Stimulated activated CD8-positive, alpha-beta memory T cell treated with anti-CD3 and anti-CD28 coated beads, Interleukin-4, amount 100 ng/mL, for 1 hour (primary cell): ENCODE measurements at places on chromosomes 16 and 17.
A peak's percentile ranks its signal among the peaks of the same experiment; 100 is the strongest.

GRCh38 chr17:68601565-68602288 lies 560 bp upstream of the FAM20A start:
- DNase-seq = no peak

DNA sequence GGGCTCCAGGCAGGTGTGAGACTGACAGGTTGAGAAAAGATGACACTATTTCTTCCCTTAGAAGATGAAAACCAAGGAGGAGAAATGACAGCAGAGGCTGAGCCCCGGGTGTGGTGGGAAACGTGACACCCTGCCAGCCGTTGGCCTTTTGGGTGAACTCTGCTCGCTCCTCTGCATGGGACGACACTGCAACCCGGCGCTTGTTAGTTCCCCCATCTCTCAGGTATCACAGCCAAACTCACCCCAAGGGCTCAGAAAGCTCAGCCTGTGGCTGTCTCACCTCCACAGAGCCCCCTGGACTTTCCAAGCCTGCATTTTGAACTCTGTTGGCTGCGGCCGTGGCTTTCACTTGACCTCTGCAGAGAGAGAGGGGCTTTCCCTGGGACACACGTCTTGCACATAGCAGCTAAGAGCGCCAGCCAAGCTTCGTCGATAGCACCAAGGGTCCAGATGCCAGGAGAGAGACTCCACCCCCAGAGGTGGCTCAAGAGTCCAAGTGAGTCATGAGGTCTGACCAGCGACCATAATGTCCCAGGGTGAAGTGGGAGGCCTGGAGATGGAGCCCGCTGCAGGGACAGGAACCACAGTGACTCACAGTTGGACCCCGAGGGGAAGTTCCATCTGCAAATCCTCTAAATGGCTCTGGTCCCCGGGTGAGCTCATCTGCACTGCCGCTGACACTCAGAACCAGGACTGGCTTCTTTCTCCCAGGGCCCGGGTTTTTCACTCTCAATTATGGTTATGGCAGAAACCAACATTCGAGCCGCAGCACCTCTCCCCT lies 301.9 kb downstream of the SOX9 start:
- no peak for DNase-seq

GRCh38 chr17:50076591-50077235 lies 18.4 kb upstream of the PDK2 start:
- DNase-seq = no peak

DNA sequence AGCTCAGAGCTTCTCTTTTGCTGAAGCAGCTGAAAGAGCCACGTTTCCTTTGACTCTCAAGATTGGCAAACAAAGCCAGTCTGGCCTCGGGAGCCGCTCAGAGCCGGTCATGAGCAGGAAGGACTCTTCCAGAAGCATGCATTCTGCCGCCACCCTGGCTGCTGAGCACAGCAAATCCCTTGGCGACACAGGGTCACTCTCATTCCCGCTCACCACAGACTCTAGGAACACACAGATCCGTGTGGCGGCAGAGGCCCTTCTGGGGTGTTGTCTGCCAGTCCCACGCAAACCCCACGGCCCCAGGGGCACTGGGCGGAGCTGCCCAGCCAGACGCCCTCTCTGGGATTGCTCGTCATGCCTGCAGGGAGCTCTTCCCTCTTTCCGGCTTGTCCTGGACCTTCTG lies 157.0 kb downstream of the C16orf95 start:
- DNase-seq = no peak

DNA sequence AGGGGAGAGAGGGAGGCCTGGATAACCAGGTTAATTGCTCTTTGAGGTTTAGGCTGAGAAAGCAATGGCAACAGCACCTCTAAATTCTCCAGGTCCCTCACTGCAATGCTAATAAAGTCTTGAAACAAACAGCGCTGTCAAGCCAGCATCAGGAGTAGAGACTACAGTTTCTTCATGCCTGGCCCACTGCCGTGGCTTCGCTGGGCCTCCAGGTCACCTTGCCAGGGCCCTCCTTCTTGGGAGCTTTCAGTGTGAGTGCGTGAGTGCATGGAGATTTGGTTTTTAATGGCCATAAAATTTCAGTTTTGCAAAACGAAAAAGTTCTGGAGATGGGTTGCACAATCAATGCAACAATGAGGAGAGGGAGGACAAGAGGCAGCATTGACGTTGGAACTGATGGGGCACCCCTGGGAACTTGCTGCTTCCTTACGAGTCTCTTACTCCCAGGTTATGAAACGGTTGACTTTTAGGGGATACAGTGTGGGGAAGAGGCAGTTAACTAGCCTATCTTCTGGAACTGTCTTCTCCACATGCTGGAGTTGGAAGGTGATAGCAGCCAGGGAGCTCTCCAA lies 229.4 kb downstream of the XYLT1 start:
- DNase-seq = no peak

- DNase-seq = no peak
Measured at GRCh38 chr17:74549343-74549742, 3.4 kb upstream of the CD300C start.

DNA sequence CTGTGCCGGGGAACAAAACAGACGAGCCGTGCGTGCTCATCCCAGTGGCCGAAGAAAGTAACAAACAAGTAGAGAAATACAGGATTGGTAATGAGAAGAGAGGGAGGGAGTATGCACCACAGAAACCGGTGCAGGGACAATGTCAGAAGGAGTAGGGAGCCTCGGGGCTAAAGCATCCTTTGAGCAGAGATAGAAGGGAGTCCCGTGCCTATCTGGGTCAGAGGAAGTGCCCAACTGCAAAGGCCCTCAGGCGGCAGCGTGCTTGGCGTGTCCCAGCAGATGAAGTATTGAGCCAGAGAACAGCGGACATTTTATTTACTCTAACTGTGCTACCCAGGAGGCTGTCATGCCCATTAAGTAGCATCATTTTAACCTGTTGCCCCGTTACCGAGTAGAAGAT lies 114.9 kb upstream of the CACNG5 start:
- no peak for DNase-seq

DNA sequence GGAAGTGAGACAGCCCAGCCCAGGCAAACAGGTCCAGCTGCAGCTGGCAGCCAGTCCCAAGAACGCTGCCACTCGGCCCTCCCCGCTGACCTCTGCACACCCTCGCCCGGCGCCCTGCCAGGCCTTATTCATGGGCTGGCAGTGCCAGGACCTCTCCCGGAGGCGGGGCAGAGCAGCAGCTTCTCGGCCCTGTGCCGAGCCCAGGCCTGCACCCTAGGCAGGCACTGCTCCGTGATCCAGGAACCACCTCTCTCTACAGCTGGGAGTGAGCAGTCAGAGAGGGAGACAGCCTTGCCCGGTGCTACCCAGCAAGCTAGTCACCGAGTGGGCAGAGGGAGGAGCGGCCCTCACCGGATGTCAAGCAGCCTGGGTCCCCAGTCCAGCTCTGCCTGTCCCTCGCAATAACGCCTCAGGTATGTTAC lies 79.9 kb upstream of the CBX4 start:
- DNase-seq = no peak

DNA sequence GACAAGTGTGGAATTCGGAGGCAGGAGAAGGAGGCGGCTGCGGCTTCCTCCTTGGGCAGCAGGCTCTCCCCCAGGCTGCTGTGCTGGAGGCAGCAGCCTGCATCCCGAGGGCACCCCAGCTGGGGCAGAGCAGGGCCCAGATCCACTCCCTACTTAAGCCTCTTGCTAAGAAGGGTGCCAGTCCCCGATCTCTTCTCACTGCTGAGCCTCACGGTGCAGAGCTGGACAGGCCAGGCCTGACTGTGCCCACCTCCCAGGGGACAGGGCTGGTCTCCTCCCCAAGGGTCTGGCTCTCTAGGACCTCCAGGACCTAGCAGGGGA lies 210.8 kb downstream of the NTN1 start:
- no peak for DNase-seq

GRCh38 chr16:70653406-70653805 lies 7.0 kb downstream of the IL34 start:
- no peak for DNase-seq

DNA sequence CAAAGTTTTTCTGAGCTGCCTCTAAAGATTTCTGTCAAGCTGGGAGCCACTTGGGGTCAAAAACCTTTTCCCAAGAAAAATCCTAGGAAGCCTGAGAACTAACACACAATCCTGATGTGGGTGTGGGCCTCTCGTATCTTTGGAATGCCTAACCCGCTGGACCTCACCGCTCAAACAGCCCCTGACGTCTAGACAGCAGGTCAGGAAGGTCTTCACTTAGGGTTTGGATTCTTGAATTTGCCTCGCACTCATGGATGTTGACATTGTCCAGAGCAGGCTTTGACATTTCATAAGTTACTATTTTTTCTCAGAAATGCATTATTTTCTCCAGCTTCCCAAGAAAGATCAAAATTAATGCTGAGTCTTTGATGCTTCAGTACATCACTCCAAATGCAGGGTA lies 18.9 kb downstream of the TEX2 start:
- no peak for DNase-seq

GRCh38 chr16:49150341-49150740 lies 131.3 kb downstream of the CBLN1 start:
- DNase-seq = no peak

- no peak for DNase-seq
Measured at GRCh38 chr17:5947701-5948180, 122.4 kb upstream of the WSCD1 start.

DNA sequence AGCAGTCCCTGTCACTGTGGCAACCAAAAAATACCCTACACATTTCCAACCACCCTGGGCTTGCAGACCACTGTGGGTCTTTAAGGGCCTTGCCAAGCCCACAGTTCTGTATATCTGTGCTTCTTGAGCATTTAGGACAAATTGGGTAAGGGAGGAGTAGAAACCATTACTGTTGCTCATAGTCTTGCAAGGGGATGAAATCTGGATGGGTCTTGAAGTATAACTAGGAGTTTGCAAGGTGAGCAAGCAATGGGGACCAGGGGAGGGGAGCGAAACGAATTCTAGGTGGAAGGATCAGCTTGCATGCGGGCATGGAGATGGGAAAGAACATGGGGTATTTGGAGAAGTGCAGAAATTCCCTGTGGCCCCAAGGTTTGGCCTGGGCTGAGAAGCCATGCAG lies 202.9 kb downstream of the RAB11FIP4 start:
- DNase-seq = no peak

DNA sequence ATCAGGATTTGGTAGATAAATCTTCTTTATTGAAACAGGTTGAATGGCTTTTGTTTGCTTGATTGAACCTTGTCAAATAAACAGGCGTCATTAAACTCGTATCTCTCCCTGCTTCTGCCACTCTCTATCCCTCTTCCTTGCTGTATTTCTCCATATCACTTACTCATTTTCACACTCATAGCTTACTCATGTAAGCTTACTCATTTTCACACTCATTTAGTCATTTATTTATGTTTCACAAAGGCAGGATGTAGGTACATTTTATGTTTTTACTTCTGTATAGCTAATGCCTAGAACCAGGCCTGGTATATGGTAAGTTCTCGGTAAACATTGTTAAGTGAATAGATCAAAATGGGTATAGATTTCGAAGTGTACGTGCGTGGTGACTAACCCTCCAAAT lies 450.0 kb downstream of the PMP22 start:
- no peak for DNase-seq

DNA sequence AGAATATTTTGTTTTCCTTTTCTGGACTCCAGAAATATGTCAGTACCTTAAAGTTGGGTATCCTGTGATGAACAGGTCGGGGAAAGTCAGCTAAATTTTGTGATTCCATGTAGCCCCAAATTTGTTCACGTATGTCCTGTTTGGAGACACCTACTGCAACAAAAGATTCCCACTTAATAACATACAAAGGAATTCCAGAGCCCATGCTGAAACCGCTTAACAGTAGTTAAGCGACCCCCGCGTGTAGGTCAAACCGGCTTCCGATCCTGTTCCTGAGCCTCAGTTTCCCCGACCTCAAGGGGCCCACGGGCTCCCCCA lies 477 bp downstream of the MTHFSD start:
- DNase-seq = no peak

- DNase-seq = no peak
Measured at GRCh38 chr17:29169806-29170591, 10.2 kb downstream of the MYO18A start.

GRCh38 chr17:77609553-77610517 lies 348.7 kb upstream of the TNRC6C start:
- DNase-seq = no peak

- no peak for DNase-seq
Measured at GRCh38 chr17:45240905-45241327, 19.2 kb downstream of the FMNL1 start.

- no peak for DNase-seq
Measured at GRCh38 chr17:41666237-41666641, 22.4 kb upstream of the EIF1 start.

GRCh38 chr16:87350681-87351319 lies 32.8 kb downstream of the FBXO31 start:
- DNase-seq = no peak

DNA sequence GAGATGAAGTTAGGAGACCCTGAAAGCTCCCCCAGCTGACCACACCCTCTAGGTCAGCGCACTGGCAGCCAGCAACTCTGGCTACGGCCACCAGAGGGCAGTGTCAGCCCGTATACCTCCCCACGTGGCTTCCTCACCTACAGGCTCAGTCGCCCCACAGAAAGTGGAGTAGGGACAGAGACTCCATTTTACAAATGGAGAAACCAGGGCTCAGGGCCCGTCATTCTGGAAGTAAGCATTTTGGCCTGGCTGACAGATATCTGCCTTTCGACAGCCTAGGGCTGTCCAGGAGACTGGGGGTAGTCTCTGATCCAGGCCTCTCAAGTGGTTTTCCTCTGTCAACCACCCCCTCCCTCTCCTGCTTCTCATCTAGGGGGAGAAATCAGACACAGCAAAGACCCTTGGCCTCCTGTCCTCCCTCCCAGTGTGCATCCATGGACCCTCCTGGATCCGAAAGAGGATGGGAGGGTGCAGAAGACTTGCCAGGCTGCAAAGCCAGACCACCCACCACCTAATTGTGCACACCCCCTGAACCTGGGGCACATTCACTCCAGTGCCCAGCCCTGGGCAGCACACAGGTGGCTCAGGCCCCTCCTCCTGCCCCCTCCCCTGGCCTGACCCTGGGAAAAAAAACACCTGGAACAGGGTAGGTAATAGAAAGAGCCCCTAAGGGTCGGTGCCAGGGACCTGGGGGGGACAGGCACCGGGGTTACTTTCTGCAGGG lies 3.8 kb upstream of the HAP1 start:
- peak; percentile 65 for DNase-seq

- DNase-seq = no peak
Measured at GRCh38 chr16:7772722-7773121, 440.1 kb downstream of the RBFOX1 start.

DNA sequence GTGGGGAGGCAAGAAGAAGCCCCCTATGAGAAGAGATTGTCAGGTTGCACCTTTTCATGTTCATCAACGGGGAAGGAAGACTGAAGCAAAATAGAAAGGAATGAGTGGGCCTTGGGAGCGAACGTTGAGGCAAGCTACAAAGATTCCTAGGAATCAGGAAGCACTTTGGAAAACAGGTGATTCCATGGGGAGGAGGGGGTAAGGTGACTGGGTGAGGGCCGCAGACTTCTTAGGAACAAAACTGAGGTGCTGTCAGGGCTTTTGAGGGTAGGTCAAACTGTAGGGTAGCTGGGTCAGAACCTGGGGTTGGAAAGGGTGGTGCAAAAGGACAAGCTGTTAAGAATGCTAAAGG lies 528 bp downstream of the ITFG1 start:
- no peak for DNase-seq

GRCh38 chr17:79546386-79546785 lies 64.5 kb downstream of the RBFOX3 start:
- no peak for DNase-seq

GRCh38 chr16:23194497-23195221 lies 12.1 kb downstream of the SCNN1G start:
- DNase-seq = no peak
